ENCODE measurements at places on chromosomes 16 and 17.
A peak's percentile ranks its signal among the peaks of the same experiment; 100 is the strongest.

- no peak for DNase-seq
Measured at GRCh38 chr17:50337956-50338355, 8.0 kb upstream of the XYLT2 start.

GRCh38 chr17:60832151-60832585 lies 154.5 kb downstream of the BCAS3 start:
- no peak for DNase-seq

GRCh38 chr17:48728232-48729231 lies at the start of gene HOXB13:
TSS of gene HOXB13 (minus strand) at chr17:48728750. CDS start at chr17:48728593, 157 bp downstream.
- no peak for DNase-seq

DNA sequence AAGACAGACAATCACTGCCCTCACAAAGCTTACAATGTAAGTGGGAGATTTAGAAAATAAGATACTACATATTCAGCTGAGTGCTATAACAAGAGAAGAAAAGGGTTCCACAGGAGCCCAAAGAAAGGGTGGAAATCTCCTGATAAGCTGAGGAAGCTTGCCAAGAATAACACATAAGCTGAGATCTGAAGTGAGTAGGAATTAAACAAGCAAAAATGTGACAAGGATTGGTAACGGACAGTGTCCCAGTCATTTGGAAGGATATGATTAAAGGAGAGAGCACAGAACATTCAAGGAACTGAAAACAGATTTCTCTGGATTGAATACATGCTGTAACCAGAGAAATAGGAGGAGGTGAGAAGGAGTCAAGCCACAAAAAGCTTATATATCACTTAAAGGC lies 13.0 kb downstream of the CDYL2 start:
- DNase-seq, result no peak

GRCh38 chr16:70470927-70471341 lies 16.5 kb downstream of the FCSK start:
- DNase-seq, result peak; percentile 12

GRCh38 chr16:4452674-4453073 lies 21.8 kb downstream of the NMRAL1 start:
- no peak for DNase-seq
